Trophoblast cell (in vitro differentiated cells and primary cell): ENCODE measurements at places on chromosomes 12 and 14.
A peak's percentile ranks its signal among the peaks of the same experiment; 100 is the strongest.

DNA sequence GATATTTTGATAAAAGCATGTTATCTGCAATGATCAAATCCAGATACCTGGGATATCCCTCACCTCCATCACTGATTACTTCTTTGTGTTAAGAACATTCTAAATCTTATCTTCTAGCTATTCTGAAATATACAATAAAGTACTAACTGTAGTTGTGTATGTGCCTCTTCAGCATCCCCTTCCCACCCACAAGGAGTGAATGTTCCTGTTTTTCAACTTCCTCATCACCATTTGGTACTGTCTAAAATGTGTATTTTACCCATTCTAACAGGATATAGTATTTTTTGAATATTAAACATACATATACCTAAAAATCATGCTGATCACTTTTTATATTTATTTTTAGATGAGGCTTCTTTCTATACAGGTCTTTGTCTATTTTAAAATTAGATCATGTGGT, 1252.6 kb downstream of the TMEM121 start:
- DNase-seq: no peak

GRCh38 chr12:116172224-116172849, 105.2 kb downstream of the MED13L start:
- no peak for DNase-seq

DNA sequence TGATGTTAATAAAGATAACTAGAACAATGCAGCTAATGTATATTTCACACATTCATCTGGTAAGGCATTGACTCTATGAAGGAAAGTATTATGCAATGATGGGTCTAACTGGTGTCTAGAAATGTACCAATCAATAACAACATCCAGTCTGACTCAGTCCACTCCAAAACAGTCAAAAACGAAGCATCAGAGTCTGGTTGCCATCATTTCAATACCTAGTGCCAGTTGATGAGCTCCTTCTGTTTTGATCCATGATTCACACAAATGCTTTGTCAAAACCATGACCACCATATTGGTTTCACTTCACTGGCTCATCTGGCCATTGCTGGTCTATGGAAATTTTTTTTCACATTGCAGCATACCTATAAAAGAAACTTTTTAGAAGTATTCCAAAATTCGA, 747.2 kb upstream of the TMEM132C start:
- no peak for DNase-seq

GRCh38 chr14:47442211-47442610, 233.2 kb downstream of the MDGA2 start:
- peak; percentile 13 for DNase-seq

DNA sequence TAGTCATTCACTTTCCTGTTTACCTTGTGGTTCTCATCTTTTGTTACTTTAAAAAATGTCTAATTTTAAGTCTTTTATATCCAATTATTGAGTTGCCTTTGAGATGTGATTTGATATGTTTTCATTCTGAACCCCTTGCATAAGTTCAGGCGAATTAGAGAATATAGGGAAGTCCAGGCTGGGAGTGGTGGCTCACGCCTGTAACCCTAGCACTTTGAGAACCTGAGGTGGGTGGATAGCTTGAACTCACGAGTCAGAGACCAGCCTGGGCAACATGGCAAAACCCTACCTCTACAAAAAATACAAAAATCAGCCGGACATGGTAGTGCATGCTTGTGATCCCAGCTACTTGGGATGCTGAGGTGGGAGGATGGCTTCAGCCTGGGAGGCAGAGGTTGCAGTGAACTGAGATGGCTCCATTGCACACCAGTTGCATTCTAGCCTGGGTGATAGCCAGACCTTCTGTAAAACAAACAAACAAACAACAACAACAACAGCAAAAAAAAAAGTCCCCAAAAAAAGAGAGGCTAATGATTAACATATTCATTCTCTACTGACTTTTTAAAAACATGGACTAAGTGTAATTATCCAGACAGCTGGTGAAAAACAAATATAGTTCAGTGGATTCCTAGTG, 451.1 kb upstream of the RGS6 start:
- no peak for DNase-seq

- peak; percentile 31 for DNase-seq
Observed at GRCh38 chr12:110498984-110499706, 2.8 kb downstream of the VPS29 start.

- no peak for DNase-seq
Observed at GRCh38 chr12:43208627-43209026, 343.4 kb downstream of the ADAMTS20 start.

- no peak for DNase-seq
Observed at GRCh38 chr12:116360579-116361413, 83.3 kb upstream of the MED13L start.

GRCh38 chr12:16606991-16607390, 1.0 kb upstream of the LMO3 start:
- no peak for DNase-seq

DNA sequence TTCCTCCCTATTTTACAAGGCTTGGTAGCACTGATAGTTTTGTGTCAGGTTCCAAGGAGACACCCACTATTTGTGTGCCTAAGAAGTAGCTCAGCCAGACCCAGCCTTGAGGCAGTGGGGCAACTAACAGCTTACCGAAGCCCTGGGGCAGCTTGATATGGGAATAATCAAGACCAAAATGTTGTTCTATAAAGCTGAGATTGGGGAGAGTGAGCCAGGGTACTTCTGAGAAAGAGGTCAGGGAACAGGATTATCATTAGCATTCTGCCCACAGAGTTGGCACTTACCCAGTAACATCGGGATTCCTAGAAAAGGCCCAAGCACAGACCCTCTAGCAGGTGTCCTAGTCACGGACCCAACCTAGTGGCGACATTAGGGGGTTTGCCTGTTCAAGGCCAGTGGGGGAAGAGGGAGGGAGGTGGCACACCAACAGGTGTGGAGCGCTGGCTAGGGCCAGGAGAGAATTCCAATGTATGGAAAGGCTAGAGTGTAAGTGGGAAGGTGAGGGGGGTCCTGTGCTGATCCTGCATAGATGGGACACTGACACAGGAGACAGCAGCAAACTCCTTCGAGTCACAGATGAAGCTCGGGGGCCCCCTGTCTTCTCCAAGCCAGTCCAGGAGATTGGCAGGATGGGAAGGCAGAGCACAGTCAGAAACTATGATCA, 4.9 kb downstream of the PPP1R3E start:
- DNase-seq: no peak

GRCh38 chr12:131204416-131205274, 250.9 kb downstream of the ADGRD1 start:
- no peak for DNase-seq

DNA sequence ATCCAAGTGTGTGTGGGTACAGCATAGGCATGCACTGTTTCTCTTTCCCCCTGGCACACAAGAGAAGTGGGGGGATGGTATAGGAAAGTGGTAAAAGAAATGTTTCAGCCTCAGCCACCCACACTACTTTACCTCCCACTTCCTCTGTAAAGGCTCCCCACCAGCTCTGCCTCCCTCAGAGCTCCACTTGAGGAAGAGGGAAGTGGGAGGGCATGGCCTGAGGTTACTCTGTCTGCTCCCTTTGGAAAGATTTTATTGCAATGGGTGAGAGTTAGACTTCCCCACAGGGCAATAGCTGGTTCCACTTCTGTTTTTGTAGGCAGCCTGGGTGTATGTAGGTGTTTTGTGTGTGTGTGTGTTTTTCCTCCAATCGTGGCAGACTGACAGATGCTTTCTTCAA, 145.3 kb downstream of the SSPN start:
- no peak for DNase-seq

DNA sequence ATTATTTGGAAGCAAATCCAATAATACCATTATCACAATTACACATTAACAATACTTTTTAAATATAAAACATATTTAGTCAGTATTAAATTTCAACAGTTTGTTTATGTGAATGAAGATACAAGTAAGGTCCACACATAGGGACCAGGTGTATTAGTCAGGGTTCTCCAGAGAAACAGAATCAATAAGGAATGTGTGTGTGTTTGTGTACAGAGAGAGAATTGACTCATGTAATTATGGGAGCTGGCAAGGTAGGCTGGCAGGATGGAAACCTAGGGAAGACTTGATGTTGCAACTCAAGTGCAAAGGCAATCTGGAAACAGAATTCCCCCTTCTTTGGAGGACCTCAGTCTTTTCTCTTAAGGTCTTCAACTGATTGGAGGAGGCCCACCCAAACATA, 123.2 kb upstream of the OTX2 start:
- DNase-seq: no peak

DNA sequence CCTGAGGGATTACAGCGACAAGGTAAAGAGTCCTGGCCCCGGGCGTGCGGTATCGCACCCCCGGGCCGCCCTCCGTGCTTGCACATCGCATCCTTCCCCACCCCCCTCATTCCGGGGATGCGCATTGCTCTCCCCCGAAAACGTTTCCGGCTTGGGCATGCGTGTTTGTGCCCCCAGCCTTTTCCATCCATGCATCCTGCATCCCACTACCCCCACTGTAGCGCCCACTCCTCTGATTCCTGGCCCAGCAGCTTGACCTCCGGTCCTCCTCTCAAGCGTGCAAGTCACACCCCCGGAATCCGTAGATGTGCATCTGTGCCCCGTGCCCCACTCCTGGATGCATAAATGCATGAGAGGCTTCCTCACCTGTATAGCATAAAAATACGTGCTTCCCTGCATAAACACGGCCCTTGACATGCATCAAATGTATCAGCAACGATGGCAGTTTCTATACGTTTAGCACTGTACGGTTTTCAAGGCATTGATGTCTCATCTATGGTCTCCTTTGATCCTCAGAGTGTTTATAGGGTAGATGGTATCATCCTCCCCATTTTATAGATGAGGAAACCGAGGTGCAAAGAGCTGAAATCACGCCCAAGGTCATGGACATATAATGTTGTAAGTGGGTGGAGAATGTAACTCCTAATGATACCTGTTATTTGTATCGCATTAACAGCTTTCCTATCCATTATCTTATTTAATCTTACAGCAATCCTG, 484 bp downstream of the RIC8B start:
- DNase-seq: no peak

DNA sequence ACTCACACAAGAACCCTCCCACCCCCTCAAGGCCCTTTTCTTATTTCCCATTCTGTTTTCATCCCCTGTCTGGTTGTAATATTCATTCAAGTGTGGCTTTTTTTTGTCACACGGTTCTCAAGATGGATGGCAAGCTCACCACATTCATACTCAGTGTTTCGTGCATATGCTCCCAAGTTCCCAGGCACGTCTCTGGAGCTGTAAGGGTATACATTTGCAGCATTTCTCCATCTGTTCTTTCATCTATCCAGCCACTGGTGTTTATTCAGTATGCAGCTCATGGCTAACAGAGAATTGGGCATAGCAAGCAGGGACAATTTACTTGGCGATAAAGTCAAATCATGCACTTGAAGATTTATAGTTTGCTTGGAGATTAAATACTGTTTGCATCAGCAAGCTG, 212.1 kb downstream of the GRIN2B start:
- no peak for DNase-seq

GRCh38 chr12:61452076-61452475, 808.1 kb upstream of the USP15 start:
- no peak for DNase-seq

GRCh38 chr14:101054671-101055070, 151.1 kb upstream of the RTL1 start:
- DNase-seq: no peak

DNA sequence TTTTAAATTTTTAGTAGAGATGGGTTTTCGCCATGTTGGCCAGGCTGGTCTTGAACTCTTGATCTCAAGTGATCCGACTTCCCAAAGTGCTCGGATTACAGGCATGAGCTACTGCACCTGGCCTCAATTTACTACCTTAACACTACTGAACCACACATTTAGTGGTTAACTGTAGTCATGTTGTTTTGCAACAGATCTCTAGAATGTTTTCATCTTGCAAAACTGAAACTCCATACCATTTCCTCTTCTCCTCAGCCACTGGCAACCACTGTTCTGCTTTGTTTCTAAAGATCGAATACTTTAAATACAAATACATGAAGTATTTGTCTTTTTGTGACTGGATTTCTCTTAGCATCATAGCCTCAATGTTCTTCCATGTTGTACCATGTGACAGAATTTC, 15.4 kb upstream of the SMCO2 start:
- DNase-seq: peak; percentile 38

GRCh38 chr12:127496255-127496654, 770.7 kb upstream of the TMEM132C start:
- no peak for DNase-seq

DNA sequence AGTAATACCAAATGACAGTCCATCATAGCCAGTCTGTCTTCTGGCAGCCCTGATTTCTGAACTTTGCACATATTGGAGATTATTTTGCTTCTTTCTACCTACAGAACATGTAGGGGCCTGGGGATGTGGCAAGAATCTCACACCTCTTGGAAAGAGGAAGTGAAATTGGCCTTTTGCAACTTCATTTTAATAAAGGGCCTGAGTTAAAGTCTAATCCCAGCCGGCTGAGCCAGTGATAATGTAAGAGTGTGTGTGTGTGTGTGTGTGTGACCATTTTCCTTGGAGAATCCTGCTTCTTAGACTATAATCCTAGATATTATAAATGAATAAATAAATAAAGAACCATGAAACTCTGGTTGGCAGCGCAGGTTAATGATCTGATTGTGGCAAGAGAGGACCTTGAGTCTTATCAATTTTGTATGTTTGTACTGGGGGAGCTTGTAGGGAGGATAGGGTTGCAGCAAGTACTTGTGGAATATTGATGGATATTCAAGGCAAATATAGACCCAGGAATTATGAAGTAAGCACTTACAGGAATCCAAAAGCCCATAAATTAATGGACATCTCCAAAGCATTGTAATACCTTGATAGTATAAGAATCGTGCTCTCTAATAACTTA, 233.2 kb upstream of the AMIGO2 start:
- DNase-seq: no peak

GRCh38 chr12:92649511-92650227, 53.1 kb upstream of the PLEKHG7 start:
- peak; percentile 68 for DNase-seq

DNA sequence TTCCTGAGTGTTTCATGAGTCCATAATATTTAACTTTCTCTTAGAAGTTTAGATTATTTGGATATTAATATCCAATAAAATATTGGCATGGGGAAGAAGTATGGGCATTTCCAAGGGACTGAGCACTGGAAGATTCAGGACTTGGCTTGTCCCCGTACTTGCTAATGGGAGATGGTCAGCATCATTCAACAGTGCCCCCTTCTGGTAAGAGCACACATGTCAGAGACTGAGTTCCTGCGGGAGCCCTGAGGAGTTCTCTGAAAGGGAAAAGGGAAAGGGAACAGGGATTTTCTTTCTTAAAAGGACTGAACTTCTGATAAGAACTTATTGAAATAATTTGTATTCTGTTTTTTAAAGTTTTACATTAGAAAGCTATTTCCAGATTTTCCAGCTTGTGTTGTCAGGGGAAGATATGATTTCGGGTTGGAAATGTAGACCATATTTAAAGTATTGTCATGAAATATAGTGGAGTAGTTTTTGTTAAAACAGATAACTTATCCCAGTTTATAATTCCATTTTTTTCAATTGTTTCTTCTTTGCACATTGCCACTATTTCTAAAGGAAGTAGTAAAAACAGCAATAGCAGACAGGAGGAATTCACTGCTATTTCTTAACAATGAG, 59.8 kb upstream of the C12orf71 start:
- peak; percentile 90 for DNase-seq

- DNase-seq: no peak
Observed at GRCh38 chr12:131367983-131368667, 342.8 kb upstream of the SFSWAP start.

GRCh38 chr12:68292151-68292943, 38.9 kb upstream of the IL22 start:
- DNase-seq: no peak

GRCh38 chr12:31869972-31870371, 89.2 kb upstream of the RESF1 start:
- no peak for DNase-seq

- peak; percentile 40 for DNase-seq
Observed at GRCh38 chr12:78403681-78404080, 460.9 kb upstream of the SYT1 start.
